ENCODE measurements at places on chromosomes 1 and 21.

- no peak for DNase-seq
Observed at GRCh38 chr1:193417945-193418744, 231.7 kb upstream of the B3GALT2 start.

DNA sequence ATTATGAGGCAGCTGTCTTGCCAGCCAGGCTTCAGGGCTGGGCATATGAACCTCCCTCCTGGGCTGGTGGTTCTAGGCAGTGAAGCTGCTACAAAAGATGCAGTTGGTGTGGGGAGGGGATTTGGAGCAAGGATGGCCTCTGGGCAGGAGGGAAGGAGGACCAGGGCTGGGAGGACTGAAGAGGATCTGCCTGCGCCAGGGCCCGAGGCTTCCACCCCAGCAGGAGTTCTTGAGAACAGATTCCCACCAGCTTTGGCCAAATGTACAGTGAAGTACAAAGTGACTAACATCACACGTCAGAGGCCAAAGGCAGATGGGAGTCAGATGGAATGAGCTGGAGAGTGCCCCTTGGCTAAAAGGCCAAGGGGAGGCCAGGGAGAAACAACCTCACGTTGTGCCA is 62.4 kb downstream of the DDX20 start:
- DNase-seq: no peak

- no peak for DNase-seq
Observed at GRCh38 chr1:175237389-175237788, 44.8 kb upstream of the KIAA0040 start.

- DNase-seq: no peak
Observed at GRCh38 chr1:219661464-219662092, 48.7 kb upstream of the ZC3H11B start.

DNA sequence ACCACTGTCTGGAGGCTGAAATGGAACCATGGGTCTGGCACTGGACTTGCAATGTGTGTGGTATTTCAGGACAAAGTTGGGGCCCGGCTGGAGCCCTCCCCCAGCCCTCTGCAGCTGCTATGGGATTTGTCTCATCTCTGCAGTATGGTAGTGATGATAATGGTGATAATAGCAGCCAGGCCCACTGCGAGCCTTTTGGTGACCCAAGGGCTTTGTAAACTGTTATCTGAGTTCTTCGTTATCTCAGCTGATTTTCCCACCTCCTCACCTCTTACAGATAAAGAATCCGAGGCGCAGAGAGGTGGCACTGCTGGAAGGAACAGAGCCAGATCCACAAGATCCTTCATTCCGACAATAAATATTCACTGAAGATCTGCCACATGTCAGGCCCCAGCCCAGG is 11.7 kb upstream of the WNT4 start:
- no peak for DNase-seq

DNA sequence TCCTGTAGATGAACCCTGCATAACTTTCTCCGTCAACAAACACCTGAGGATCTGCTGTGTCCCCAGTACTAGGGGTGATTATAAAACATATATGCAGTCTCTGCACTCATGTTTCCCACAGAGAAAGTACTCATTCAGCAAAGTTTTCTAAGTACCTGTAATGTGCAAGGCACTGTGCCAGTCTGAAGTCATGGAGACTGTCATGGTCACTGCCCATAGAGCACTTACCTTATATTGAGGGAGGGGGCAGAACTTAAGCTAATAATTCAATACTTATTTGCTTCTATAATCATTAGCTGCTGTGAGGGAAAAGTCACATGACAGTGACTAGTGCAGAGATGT is 41.2 kb downstream of the MAP3K21 start:
- no peak for DNase-seq

GRCh38 chr1:207619871-207620542 is 24.9 kb upstream of the CR1L start:
- DNase-seq: no peak

DNA sequence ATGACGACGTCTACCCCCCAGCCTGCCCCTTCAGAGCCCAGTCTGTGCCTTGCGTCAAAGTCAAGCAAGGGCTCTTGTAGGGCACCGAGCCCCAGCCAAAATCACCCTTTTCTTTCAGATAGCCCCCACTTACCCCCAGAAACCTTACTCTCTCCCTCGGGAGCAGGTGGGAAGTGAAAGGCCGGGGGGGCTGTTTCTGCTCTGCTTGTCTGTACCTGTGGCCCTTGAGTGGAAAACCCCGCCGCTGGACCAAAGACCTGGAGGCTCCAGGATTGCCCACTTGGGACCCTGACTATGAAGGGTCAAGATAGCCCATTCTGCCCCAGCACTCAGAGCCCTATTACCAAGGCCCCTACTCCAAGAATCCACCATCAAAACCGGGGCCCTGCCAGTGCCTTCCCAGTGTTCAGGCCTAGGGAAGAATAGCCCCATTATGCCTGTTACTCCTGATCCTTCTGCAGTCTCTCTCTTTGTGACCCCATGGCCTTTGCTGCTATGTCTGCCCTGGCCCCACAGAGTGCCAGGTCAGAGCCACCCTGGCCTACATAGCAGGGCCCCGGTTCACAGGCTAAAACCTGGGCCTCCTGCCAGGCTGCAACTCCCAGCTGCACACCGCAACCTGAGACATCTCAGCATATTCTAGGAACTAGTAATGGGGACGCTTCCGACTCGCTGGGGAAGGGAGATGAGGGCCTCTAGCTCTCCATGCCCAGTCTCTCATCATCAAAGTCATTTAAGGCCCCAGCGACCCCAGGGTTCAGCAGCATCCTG is 22.2 kb upstream of the HPDL start:
- DNase-seq: no peak

GRCh38 chr1:244887281-244887680 is 22.9 kb upstream of the HNRNPU start:
- DNase-seq: no peak

DNA sequence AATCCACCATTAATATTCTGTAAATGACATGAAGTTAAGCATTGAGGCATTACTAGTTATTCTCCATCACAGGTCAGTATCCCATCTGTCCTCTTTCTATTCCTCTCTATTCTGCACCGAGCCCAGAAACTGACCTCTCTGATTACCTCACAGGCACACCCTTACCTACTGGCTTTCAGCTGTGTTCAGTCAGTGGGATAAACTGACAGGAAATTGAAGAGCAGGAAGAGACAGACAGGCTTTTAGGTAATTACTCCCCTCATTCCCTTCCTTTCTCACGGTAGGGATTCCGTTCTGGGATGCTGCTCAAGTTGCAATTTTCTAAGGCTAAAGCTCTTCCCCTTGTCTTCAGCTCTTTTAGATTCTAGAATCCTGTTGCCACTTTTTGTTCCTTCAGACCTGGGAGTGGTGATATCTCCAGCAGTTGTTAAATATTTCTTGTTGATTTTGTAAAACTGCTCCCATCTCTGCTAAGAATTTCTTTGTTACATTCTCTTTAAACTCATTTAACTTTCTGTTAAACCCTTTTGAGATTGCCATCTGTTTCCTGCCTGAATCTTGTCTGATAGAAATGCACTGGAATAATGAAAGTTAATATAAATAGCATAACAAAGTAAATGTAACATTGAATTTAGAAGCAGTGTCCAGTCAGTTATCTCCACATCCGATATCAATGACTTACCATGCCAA is 1063.4 kb downstream of the PLA2G4A start:
- no peak for DNase-seq

DNA sequence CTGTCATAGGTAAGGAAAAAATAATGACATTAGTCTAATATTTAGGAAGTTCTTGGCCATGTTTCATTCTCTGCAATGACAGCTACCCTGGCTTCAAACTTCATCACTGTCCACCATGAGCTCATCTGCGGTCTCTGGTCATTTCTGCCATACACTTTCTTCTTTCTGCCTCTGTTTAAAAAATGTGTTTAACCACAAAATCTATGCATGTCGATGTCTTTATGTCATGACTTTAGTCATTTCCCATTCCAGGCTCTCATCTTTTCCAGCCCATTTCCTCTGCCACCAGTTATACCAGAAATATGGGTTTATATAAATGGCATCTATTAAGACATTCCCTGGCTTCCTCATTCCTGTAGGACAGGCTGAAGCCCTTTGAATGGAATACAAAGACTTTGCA is 68.5 kb upstream of the DUSP10 start:
- no peak for DNase-seq

- no peak for DNase-seq
Observed at GRCh38 chr1:52054496-52055065, 410 bp downstream of the TXNDC12 start.
